T47D (cell line): ENCODE measurements at places on chromosomes 1 and 21.
A peak's percentile ranks its signal among the peaks of the same experiment; 100 is the strongest.

GRCh38 chr1:182718311-182718710 lies 33.9 kb upstream of the RGS8 start:
- no peak for DNase-seq

- no peak for DNase-seq
These were observed 225.8 kb upstream of the RUNX1 start for GRCh38 chr21:35274923-35275322.

DNA sequence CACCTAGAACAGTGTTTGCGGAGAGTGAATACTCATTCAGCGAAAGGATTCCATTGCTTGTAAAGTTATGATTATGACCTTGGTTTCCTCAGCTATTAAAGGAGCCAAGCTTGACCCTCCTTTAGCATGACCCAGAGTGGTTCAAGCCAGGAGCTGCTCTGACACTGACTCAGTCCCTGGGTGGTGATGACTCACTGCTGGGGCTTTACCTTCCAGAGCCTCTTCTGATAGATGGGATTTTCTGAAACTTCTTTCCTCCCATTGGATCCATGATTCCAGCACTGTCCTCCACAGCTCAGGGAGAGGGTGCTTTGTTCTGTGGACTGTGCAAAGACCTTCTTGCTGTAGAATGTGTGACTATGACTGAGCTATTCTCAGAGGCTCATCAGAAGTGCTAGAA lies 77.4 kb downstream of the S1PR1 start:
- no peak for DNase-seq

GRCh38 chr1:66415866-66416265 lies 118.1 kb upstream of the SGIP1 start:
- DNase-seq = no peak

- DNase-seq = no peak
These were observed 15.8 kb downstream of the STIL start for GRCh38 chr1:47298025-47298699.

GRCh38 chr21:36297938-36298572 lies 21.9 kb upstream of the MORC3 start:
- DNase-seq = peak; percentile 83

DNA sequence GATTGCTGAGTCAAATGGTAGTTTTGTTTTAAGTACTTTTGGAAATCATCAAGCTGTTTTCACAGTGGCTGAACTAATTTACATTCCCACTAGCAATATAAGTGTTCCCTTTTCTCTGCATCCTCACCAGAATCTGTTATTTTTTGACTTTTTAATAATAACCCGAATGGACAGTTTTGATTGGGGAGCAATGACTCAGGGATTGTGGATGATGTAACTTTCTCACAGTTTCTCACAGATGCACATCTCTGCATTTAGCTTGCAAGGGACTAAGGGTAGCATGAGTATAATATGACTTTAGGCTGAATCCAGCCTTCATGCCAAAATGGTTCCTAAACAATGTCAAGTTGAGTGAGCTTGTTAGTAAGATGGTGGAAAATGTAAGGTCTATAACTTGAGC lies 90.2 kb downstream of the C4BPA start:
- no peak for DNase-seq

DNA sequence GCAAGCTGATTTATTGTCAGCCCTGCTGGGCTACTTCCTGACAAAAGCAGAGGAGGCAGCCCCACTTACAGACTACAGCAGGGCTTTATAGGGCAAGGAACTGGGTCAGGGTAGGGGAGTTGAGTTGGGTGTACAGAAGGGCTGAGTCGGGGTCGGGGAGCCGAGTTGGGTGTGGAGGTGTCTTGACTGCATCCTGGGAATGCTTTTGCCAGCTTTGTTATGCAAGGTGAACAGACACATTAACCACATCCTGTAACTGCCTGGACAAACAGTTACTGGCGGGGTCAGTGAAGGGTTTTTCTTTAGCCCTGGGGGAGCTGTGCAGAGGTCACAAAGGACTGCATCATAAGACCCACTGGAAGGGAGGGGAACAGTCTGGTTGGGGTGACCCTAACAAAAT lies 39.1 kb upstream of the GBP5 start:
- DNase-seq = peak; percentile 60

DNA sequence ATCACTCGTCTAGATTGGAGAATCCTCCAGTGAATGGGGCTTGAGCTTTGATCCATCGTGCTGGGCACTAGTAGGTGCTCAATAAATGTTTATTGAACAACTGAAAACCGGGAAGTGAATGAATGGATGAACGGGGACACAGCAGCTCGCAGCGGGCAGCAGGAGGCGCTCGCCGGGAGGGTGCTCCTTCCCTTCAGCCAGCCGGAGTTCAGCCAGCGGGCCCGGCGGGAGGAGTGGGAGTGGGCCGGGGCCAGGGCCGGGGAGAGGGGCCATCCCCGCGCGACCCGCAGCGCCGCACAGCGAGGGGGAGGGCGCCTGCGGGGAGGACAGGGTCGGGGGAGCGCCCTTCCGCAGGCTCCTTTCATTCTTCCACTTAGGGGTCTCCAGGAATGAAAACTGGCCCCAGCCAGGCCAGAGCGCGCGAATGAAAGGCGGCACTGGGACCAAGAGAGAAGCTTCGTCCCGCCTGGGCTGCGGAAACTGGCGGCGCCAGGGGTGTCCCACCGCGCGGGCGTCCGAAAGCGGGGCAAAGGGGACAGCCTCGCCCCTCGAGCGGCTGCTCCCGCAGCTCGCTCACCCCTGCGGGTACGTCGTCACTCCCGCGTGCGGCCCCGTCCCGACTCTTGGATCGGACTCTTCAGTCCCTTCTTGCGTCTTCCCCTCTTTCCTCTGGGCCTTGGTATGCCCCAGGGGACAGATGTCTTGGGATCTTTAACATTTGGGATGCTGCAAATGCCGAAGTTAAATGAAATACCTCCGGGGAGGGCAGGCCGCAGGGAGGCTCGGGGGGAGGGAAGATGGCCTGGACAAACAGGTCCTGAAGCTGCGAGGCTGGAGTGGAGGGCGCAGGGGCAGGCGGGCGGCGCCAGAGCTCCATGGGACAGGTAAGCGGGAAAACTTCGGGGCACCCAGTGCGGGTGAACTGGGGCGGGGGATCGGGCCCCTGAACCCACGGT lies 3.6 kb upstream of the INAVA start:
- peak; percentile 92 for DNase-seq

DNA sequence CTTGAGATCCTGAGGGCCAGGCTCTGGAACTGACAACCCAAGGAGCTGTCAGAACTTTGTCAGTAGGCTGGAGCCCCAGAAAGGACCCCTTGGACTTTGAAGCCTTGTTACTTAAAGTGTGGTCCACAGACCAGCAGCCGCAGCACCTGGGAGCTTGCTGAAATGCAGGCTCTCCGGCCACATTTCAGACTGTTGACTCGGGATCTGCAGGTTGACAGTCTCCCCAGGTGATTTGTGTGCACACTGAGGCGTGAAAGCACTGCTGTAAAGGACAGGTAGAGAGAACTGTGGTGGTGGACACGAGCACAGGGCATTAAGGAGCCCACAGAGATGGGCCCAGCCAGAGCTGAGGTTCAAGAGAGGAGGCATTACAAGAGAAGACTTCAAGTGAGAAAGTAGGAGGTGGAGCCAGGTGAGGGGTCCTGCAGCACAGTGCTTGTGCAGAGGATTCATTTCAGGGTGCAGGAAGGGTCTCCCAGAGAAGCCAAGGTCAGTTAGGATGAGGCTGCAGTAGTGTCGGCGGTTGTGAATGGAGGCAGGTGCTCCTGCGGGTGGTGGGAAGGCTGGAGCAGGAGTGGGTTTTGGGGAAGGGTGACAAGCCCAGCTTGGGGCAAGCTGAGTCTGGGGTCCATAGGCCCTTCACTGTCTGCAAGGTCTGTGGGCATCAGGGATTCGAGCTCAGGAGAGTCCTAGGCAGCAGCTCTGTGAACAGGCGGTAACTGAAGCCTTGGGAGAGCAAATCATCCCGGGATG lies 4.6 kb downstream of the HYI start:
- no peak for DNase-seq

DNA sequence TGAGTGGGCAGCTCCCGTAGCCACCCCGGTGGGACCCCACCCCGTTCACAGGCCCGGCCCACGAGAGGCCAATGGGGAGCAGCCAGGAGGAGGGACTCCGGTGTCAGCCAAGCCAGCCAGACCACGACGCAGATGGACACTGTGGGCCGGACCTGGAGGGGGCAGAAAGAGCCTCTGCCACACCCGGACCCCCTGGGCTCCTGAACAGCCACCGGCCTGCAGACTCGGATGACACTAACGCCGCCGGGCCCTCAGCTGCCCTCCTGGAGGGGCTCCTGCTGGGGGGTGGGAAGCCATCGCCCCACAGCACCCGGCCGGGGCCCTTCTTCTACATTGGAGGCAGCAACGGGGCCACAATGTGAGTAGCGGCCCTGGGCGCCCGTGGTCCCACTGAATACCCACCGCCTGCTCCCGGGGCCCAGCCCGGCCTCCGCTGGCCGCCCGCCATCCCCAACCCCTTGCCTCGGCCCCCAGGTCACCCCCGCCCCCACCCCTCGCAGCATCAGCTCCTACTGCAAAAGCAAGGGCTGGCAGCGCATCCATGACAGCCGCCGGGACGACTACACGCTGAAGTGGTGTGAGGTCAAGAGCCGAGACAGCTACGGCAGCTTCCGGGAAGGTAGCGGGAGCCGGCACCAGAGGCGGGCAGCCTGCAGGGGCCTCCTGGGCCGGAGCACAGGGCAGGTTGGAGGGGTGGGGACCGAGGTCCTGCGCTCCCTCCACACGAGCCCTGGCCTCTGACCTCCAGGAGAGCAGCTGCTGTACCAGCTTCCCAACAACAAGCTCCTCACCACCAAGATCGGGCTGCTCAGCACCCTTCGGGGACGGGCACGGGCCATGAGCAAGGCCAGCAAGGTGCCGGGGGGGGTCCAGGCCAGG lies 6.5 kb downstream of the TTLL10 start:
- no peak for DNase-seq

- DNase-seq = no peak
These were observed 142.7 kb downstream of the MRPS6 start for GRCh38 chr21:34215911-34216717.

DNA sequence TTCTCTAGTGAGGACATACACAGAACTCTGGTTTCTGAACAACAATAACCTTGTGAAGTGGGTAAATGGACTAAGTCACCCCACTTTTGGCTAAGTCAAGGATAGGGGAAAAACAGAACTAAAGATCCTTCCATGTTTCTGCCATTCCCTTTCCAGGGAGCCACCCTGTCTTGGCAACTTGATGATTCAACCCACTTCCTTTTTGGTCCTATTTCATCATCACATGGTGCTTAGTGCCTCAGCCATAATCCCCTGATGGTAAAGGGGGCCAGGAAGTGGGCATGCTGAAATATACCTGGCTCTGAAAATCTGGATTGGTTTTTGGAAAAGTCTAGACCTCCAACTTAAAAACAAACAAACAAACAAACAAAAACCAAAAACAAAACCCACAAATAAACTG lies 206.4 kb upstream of the FOXD3 start:
- no peak for DNase-seq

DNA sequence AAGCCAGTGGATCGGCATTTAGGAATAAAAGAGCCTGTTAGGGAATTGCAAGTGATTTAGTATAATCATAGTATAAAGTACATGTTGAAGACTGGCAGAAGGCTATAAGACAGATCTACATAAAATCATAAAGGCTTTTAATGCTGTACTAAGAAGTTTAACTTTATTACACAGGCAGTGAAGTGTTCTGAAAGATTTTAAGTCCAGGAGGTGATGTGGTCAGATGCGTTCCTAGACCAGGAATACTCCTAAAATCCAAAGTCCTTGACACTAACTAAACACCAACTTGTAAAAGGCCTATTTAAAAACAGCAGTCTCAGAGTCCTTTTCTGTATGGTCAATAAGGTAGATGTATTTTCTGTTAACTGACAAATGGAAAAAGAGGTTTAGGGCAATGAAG lies 57.0 kb downstream of the KIFAP3 start:
- DNase-seq = no peak

DNA sequence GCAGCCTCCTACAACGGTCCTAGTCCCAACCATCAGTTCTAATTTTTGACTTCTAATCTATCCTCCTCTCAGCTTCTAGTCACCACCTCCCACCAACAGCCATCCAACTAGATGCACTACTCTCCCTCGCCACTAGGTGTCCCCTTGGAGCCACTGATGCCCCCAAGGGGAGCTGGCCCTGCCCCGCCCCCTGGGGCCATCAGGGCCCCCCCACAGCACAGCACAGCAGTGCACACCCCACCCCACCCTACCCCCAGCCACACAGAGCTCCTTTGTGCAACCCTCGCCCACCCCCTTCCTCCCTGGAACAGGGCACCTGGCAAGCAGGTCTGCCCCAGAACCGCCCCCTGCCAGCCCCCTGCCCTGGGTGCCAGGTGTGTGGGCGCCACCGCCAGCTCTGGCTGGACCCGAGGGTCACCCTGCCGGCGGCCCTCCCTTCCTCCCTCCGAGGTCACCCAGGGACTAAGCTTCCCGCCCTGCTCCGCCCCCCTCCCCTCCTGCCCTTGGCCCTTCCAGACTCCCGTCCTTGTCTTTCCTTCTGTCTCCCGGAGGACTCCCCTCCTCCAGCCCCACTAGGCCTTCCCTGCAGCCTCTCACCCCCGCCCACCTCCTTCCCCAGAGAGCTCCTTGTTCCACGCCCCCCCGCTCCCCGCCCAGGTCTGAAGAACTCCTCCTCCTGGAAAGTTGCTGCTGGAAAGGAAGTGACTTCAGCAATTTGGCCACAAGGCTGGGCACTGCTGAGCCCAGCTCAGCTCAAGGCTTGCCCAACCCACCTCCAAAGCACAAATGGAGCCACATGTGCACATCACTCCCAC lies 47.0 kb downstream of the AHDC1 start:
- peak; percentile 85 for DNase-seq

DNA sequence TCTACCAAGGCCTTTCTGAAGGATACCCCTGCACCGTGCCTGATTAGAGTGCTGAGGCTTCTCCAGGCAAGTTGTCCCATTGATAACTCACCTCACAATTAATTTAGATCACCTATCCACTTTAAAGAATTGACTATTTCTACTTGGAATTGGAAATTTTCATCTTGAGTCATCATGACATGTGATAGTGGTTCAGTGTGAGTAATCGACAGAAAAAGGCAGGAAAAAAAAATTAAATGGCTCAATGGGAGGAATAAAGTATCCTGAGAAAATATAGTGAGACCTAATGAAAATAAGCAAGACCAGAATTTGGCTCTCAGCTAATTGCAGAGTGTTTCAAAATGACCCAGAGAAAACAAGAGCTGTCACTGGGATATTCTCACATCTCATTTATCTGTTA lies 222.4 kb upstream of the C8B start:
- DNase-seq = no peak

- no peak for DNase-seq
These were observed 24.5 kb downstream of the ERO1B start for GRCh38 chr1:236257216-236257615.

DNA sequence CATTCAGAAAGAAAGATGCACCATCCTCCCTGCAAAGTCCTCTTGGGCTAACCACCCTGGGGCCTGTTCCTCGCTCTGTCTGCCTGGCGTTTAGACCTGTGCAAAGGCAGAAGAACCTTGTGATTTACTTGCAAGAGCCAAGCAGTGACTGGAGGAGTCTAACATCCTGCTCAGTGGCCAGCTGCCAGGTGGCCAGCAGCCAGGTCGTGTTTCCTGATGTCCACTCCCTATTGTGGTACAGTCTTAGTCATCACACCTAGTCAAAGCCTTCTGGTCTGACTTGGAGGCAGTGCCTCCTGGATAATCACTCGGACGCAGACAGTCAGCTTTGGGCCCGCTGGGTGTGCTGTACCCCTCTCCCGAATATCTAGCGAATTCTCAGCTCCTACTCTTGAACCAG lies 118.1 kb downstream of the PGBD5 start:
- peak; percentile 78 for DNase-seq
